ENCODE measurements at places on chromosomes 16 and 17.

GRCh38 chr16:83915081-83915480, 16.2 kb downstream of the MLYCD start:
- DNase-seq: no peak

DNA sequence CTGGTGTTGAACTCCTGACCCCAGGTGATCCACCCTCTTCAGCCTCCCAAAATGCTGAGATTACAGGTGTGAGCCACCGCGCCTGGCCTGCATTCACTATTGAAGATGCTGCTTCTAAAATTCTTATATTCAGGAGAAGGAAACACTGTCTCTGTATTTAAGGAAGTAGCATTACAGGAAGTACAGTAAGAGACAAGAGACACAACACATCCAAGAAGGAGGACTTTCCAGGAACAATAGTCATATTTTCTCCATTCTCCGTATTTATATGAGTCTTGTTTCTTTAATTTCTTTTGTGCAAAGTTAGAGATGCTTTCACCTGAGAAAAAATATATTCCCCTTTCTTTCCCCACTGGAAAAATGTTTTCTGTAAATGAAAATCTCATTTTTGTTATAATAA, 18.3 kb upstream of the ABCA3 start:
- no peak for DNase-seq

DNA sequence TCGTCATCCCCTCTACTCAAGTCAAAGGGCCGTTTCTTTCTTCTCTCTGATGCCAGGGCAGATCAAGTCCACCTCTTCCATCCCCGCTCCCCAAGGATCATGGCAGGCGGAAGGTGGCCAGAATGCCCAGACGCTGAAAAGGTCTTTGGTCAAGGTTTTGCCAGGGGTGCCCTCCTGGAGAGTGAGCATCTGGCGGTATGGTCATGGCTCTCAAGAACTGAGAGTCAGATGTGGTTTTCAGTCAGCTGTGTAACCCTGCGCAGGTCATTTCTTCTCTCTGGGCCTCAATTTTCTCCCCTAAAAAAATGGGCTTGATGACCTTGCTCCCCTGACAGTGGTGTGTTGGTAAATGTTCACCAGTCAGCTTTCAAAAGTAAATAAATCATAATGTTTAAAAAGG, 12.4 kb downstream of the FOXN1 start:
- DNase-seq: no peak

GRCh38 chr17:66337268-66337667, 34.9 kb downstream of the PRKCA start:
- no peak for DNase-seq

GRCh38 chr16:83300326-83300725, 507.5 kb upstream of the HSBP1 start:
- no peak for DNase-seq

DNA sequence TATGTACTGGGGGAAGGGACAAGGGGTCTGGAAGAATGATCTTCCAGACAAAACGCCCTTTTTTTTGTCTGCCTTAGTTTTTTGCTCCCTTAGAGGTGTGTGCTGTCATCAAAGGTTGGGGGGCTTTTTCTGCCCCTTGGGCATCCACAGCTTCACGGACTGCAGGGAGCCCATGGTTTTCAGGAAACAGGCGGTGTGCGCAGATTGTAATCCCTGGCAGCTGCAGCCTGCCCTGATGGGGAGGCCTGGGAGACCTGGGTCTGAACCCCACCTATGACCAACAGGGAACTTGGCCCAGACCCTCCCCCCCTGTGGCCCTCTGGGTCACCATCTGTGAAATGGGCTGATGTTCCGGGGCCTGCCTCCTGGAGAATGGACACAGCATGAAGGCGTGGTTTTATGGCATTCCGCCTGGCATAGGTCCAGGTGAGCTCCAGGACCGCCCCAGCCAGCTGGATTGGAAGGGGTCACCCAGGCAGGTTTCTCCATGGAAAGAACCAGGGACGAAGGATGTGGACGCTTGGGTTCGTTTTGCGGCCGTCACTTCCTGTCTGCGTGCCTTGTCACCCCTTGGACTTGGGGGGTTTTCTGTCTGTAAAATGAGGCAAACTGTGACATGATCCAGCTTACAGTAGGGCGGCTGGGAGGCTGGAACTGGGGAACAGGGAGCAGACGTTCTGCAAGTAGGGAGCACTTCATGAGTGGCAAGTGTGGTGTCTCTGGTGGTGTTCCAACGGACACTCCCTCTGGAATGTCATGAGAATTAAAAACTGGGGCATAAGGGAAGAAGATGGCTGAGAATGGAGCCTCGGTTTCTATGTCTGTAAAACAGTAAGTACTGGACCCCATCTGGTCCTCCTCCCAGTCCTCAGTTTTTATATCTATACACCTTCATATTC, 1.5 kb downstream of the CPNE2 start:
- DNase-seq: no peak

GRCh38 chr16:86294535-86295196, 215.7 kb upstream of the FOXF1 start:
- no peak for DNase-seq

DNA sequence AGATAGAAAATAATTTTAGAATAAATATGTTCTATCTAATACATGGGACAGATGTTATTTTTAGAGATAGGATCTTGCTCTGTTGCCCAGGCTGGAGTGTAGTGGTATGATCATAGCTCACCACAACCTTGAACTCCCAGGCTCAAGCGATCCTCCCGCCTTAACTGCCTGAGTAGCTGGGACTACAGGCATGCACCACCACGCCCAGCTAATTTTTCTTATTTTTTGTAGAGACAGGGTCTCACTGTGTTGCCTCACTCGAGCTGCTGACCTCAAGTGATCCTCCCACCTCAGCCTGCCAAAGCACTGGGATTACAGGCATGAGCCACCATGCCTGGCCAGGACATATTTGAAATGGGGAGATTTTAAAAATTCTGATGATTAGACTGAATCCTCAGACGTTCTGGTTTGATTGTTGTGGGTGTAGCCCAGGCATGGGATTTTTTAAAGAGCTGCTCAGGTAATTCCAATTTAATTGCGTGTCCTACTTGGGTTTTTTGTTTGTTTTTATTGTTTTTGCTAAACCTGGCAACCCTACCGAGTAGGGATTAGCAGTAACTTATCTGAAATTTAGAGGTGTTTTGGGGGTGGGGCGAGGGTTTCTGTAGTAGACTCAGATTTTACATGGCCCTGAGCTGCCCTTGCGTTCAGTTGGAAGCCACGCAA, 142.9 kb downstream of the RAB11FIP4 start:
- DNase-seq: no peak

- DNase-seq: no peak
Observed at GRCh38 chr16:57305159-57305811, 20.8 kb upstream of the PLLP start.

GRCh38 chr16:2717383-2718263, 2.4 kb downstream of the PRSS27 start:
- DNase-seq: no peak

- DNase-seq: no peak
Observed at GRCh38 chr17:76356803-76357456, 3.2 kb upstream of the PRPSAP1 start.

DNA sequence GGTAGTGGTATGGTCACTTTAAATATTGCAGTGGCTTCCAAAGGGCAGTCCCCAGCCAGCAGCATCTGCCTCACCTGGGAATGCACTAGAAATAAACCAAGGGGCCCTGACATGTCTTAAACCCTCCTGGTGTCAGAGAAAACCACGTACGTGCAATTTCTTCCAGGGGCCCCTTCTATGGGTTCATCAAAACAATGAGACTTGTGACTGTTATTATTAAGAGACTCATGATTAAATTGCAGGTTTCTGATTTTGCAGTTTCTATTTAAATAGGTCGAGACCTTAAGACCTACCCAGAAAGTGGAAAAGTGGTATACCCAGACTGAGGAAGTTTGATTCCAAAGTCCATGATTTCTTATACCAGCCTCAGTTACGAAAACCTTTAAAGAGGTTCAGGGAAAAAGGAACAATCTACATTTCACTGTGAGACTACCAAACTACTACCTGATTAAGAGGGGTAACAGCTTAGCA, 746 bp upstream of the POLG2 start:
- DNase-seq: no peak

- no peak for DNase-seq
Observed at GRCh38 chr16:57808589-57809228, 6.4 kb upstream of the KIFC3 start.

DNA sequence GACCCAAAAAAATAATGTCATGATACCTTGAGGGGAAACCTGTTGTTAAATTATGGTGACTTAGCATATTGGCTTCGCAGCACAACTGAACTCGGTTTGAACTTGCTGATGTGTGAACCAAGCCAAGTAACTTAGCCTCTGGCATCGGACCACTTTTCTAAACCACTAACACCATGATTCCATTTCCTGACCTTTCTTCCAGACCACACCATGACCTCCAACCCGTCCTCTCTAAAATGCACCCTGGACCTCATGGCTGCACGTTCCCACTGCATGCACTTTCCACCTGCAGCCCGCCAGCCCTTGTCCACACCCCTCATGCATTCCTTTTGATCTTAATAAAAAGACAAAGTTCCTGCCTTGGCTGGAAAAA, 29.3 kb downstream of the DYNLRB2 start:
- DNase-seq: peak; percentile 25

GRCh38 chr17:56754523-56755208, 79.1 kb downstream of the C17orf67 start:
- DNase-seq: peak; percentile 33

GRCh38 chr17:66552371-66552770, 250.0 kb downstream of the PRKCA start:
- no peak for DNase-seq

GRCh38 chr17:66975614-66976378, 11.3 kb downstream of the CACNG4 start:
- DNase-seq: no peak

DNA sequence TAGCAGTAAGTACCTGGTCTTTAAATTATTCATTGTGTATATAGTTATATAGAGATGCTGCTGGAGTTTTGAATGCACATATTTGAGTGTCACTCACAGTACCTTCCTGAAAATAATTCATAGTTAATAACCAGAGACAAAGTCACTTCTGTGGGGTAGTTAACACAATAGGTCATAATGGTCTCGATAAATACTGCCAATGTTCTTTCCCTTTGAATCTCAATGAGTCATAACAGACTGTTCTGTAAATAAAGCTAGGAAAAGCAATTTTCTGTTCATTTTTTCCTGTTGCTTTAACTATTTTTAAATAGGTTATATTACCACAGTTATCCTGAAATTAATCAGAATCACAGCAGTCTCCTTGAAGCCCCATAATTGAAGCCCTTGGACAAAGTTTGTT, 87.2 kb downstream of the MAP2K4 start:
- DNase-seq: no peak

- DNase-seq: no peak
Observed at GRCh38 chr17:30958187-30958586, 12.7 kb upstream of the RNF135 start.

DNA sequence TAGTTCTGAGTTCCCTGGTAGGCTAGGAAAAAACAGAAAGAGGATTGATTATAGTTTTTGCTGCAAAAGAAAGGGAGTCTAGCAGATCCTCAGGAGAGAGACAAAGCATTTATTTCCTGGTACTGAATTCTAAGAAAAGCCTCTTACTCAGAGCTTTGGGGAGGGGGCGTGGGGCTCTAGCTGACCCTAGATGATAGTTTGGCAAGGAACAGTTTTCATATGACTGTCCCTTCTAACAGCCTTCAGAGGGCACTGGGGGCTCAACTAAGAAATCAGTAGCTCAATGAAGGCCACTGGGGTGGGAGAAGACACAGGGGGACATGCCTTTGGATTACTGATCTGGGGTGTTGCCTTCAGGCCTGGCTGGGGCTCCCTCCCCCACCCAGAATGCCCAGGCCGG, 4.0 kb downstream of the CA7 start:
- DNase-seq: no peak

- no peak for DNase-seq
Observed at GRCh38 chr16:89123001-89123830, 29.6 kb downstream of the ACSF3 start.

DNA sequence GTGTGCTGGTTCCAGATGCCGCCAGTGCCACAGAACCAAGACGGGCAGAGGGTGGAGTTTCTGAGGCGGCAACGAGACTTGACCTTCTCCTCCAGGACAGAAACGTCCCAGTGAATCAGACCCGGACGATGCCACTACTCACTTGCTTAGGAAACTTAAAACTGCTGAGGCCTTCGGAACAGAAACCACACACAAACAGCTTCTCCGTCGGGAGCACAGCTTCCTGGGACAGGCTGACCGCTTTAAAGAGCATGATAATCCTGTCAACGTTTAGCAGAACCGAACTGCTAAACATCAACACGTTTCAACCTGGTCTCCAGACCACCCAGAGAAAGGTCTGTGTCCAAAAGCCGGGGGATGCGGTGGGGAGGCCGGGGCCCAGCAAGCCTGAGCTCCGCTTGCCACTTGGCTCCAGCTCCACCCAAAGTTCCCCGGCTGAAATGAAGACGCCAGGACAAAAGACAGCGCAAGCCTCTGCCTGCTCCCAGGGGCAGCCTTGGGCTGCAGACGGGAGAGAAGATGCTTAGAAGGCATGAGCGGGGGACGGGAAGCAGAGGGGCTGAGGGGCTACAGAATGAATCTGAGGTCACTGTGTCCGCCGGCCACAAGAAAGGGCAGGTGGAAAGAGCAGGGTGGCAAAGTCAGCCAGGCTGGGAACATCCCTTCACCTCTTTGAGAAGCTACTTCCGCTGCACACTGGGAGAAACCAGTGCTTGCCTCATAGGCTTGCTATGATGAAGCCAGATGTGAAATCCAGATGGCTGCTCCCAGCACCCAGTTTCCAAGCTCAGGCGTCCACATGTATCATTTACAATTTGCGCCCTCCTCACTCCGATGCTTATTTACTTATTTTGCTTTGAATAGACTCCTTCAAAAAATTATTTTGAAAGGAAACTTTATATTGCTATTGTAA, 69.0 kb downstream of the MRM3 start:
- DNase-seq: no peak

GRCh38 chr17:78637146-78637545, 60.0 kb upstream of the DNAH17 start:
- no peak for DNase-seq

GRCh38 chr16:3292604-3293003, 9.3 kb downstream of the ZNF263 start:
- DNase-seq: no peak

- DNase-seq: no peak
Observed at GRCh38 chr16:62060089-62060488, 23.9 kb upstream of the CDH8 start.

DNA sequence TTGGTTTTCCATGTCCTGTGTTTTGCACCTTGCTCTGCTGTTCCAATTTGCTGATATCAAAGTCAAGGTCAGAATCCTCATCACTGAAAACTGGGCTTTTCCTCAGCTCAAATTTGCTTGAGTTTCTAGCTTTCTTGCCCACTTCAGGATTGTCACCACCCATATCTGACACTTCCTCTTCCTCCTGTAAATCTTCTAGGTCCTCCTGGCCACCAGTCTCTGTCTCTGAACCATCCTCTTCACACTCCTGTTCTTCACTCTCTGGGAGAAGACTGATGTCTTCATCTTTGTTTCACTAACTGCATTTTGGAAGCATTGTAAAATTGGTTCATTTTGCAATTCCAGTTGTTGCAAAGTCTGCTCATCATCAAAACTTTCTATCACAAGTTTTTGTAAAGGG, 63.4 kb upstream of the RBL2 start:
- no peak for DNase-seq
